ENCODE measurements at places on chromosomes 11 and 22. TPM values are rescaled to one million over a fixed set of nuclear protein-coding genes. Genes with fewer than 3 reads are reported as not detected.

DNA sequence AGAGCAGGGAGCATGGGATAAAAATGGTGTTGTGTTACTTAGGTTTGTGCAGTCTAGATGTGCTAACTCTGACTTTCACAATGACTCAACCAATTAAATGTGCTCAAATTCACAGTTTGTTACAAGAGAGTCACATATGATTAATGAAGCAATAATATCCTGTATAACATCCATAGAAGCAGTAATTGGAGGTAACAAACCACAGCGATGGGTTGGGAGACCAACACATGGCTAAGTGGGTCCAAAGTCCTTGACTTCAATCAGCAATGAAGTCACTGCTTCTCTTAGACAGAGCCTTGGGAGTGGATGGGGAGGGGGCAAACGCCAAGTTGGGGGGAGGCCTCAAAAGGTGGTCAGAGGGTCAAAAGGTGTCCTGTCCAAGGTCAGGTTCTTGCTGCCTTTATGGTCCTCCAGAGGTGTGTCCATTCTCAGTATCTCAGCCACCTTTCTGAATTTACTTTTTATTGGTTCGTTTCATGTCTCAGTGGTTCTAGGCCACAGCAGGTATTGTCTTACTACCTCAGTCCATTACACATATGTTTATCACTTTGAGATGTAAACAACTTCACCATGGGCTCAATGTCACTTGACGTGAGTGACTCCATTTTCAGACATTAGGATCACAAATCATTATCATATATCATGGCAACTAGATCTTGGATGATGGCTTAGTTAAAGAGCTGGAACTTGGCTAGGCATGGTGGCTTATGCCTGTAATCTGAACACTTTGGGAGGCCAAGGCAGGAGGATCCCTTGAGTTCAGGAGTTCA lies 32.4 kb downstream of the SLN start:
- DNase-seq, result no peak

The RFPL3 gene
- not detected for total RNA-seq

DNA sequence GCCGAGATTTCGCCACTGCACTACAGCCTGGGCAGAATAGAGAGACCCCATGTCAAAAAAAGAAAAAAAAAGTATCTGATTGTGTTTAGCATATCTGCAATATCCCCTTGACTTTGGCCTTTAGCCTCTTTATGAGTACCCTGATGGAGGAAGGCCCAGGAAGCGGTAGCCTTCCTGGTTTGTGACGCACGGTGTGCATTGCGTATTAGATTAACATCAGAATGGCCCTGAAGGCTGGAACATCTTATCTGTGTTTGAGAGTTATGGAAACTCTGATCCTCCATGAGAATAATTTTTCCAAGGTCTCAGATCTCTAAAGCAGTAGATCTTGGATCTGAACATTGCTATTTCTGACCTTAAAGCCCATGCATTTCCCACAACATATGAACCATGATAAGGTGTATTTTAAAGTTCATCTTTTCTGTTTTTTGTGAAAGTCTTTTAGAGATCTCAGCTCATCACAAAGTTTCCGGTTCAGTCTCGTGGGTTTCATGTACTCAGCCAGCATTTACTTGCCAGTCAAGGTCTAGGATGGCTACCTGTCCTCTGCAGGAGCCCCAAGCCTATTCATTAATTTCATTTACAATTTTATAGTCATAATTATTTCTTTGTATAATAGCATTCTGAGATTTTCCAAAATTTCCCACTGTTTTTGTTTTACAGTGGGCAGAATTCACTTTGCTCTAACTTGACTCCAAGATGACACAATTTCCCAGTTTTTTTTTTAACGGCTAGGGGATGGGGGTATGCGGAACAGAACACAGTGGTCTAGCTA lies 605 bp upstream of the FDX1 start:
- no peak for DNase-seq

GRCh38 chr11:116598036-116598435 lies 174.8 kb downstream of the BUD13 start:
- DNase-seq, result no peak

The RSF1 gene
- 44.5 TPM for total RNA-seq

DNA sequence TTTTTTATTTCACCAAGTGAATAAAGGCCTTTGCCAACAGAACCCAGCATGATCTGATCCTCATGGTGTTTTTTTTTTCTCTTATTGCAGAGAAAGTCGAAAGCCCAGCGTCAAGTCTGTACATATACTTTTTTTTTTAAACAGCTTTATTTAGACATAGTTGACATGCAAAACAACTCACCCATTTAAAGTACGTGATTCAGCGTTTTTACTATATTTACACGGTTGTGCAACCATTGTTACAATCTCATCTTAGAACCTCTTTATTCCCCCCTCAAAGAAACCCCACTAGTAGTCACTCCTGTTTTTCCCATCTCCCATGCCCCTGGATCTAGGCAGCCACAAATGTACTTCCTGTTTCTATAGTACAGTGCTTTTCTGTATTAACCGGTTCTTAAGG lies 20.6 kb upstream of the AP1B1 start:
- DNase-seq, result no peak

The HEPHL1 gene
- total RNA-seq, result not detected

The VPS26B gene
- total RNA-seq, result 41.7 TPM

GRCh38 chr11:130710497-130711012 lies 205.7 kb downstream of the SNX19 start:
- DNase-seq, result no peak

DNA sequence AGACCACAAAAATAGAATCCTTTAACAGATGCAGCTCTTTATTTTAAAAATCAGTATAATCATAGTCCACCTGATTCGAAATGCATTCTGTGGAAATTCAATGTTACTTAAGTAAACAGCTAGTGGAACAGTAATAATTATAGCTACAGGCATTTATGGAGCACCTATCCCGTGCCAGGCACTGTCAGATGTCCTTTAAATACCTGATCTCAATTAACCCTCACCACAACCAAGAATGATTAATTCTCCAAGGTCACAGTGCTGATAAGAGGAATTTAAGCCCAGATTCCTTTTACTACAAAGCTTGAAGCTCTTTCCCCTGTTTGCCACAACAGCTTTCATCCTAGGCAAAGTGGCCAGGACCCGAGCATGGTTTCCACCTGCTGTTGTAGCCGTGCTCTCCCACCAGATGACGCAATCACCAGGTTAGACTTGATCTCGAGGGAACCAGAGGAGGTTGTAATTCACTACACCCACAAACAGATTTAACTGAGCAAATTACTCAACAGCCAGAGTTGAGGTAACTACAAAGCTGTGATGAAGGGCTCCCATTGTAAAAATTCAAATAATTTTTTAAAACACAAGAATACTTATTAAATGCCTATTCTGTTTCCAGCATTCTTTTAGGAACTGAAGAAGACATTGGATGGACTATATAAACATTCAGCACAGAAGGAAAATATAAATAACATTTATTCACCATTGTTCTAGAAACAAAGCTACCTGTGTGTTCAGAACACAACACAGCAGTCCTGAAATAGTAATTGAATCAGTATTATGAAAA lies 10.3 kb downstream of the PRDM10 start:
- DNase-seq, result peak; percentile 31

DNA sequence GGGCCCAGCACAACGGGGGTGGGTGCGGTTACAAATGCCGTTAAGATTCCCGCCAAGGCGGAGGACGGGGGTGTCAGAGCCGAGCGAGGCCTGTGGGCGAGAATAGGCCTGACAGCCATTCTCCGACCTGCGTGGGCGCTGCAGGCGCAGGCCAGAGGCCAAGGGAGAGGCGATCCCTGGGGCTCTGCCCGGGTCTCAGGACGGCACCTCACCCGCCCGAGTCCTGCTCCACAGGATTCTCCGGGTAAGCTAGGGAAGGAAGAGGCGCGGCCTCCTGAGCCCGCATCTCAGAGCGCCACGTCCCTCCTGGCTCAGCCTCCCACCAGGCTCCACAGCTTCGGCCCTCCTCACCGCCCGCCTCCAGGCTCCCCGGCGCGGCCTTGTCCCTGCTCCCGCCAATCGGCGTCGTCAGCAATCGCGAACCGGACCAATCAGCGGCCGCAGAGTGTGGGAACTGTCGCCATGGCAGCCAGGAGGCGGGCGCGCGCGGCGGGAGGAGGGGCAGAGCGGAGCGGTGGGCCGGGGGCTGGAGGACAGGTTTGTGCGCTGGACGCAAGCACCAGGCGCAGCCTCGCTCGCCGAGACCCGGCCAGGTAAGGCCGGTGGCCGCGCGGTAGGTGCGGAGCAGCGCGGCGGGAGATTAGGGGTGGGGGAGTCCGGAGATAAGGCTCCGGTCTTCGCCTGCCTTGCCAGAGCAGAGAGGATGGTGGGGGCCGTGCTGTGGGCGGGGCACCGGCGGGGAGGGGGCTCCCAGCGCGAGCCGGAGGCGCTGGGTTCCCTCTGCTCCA lies at the start of gene NUCB2:
TSS of gene NUCB2 (plus strand) at position 504 of the 788 bp plus-strand sequence. CDS start 18,585 bp downstream, outside the sequence.
- DNase-seq, result peak; percentile 93

GRCh38 chr11:112769584-112769983 lies 191.6 kb upstream of the NCAM1 start:
- DNase-seq, result no peak

- no peak for DNase-seq
Observed at GRCh38 chr22:19182472-19183157, 4.1 kb upstream of the SLC25A1 start.

DNA sequence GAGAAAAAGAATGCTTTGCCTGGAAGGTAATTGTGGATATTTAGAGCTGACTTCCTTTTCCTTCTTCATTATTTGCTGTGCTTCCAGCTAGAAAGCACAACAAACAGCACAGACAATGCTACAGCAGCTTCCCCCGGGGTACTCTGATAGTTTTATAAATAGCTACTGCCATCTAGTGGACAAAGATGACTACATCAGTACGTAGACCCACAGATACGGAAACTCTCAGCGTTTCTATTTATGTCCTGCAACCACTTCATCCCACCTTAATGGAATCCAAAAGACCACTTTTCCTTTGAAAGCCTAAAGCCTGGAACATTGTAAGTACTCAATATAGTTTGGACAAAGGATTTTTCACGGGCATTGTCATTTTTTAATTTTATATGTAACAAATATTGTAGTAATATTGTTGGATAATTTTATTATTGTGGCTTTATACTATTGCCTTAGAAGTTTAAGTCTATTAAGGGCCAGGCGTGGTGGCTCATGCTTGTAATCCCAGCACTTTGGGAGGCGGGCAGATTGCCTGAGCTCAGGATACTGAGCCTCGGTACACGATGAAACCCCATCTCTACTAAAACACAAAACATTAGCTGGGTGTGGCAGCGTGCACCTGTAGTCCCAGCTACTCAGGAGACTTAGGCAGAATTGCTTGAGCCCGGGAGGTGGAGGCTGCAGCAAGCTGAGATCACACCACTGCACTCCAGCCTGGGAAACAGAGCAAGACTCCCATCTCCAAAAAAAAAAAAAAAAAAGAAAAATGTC lies 7.5 kb downstream of the HSPA8 start:
- DNase-seq, result peak; percentile 80

GRCh38 chr11:68311160-68312116 lies 953 bp upstream of the LRP5 start:
- no peak for DNase-seq

DNA sequence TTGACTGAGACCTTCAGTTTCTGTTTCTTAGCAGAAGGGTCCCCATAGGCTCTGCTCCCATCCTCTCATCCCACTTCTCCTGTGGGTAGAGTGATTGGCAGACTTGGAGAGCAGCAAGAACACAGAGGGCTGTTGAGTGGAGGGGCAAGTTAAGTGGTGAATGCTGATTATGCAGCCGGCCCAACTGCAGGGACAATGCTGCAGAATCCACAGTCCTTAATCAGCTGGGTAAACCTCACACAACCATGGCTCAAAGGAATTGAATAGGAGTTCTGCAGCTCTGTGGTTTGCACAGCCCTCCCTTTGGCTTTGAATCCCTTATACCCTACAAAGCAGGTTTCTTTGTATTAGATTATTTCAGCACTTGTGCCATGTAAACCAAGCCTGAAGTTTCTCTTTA lies 161.1 kb downstream of the NAV2 start:
- DNase-seq, result no peak

- DNase-seq, result no peak
Observed at GRCh38 chr11:45919806-45920530, 2.3 kb upstream of the PEX16 start.

DNA sequence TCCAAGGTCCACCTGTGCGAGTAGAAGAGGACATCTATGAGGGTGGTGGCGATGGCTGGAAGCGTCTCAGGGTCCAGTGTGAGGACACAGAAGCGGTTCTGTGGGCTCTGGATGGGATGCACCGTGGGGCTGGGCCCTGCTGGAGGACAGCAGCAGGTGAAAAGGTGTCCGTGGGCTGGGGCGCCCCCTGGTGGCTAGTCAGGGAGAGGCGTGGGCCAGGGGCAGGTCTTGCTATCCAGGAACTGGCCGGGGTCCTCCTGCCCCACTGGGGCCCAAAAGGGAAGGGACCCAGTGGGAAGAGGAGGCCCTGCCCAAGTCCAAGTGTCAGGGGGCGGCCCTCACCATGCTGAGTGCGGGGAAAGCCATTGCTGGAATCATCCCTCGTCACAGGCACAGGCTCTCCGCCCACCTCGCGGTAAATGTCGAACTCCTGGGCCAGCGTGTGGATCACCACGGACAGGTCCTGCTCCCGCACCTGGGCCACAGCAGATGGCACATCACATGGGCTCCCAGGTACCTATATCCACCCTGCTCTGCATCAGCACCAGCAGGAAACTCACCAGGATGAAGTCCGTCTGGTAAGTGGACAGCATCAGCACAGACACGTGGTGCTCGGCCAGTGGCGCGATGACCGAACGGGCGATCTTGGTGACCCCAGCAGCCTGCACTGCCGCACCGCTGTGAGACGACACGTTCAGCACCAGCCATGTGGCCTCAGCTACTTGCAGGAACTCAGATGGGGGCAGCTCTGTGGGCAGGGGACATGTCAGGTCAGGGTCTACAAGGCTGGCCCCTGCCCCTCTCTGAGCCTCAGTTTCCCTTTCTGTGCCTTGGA lies 2.3 kb downstream of the CASTOR1 start:
- peak; percentile 49 for DNase-seq

GRCh38 chr11:108530426-108530825 lies 32.2 kb upstream of the POGLUT3 start:
- no peak for DNase-seq

GRCh38 chr11:64485074-64485473 lies 105.9 kb upstream of the SLC22A12 start:
- DNase-seq, result no peak

The GGTLC3 gene
- total RNA-seq, result not detected

DNA sequence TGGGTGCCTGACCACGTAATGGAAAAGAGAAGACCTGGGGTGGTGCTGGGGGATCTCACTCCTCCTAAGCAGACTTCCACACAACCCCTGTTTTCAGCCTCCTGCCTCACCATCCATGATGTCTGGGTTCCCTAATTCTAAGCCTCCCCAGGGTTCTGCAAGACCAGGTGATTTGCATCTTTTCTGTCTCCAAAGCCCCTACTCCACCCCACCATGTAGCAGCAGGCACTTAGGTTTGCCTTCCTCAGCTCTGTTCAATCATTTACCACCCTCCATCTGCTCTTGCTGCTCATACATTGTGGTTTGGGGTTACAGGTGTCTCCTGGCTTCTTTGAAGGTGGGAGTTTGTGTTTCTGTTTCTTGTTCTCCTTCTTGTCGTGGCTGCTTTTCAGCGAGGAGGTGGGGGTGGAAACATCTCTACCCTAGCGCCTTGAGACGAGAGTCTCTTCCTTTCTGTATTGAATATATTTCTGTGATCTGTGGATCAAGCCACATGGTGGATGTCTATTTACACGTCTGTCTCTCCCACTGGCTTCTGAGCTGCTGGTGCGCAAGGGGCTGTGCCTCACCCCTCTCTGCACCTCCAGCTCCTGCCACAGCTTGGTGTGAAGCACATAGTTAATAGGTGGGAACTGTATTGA lies 6.6 kb upstream of the SSTR3 start:
- DNase-seq, result no peak

- no peak for DNase-seq
Observed at GRCh38 chr11:2128130-2128510, 11.1 kb downstream of the IGF2 start.

The SLC22A8 gene
- total RNA-seq, result not detected

- DNase-seq, result no peak
Observed at GRCh38 chr11:103898065-103898464, 138.4 kb upstream of the DDI1 start.

- no peak for DNase-seq
Observed at GRCh38 chr11:68430801-68431200, 29.8 kb upstream of the PPP6R3 start.
